Endothelial cell of umbilical vein (primary cell): ENCODE measurements at places on chromosomes 2 and 18. TPM values are rescaled to one million over a fixed set of nuclear protein-coding genes. Genes with fewer than 3 reads are reported as not detected.

Gene STPG4
- total RNA-seq = 0.21 and 0.53 TPM in 2 replicates

Gene NETO1
- not detected in 2 replicates for total RNA-seq

Gene SERPINB11
- not detected in 2 replicates for total RNA-seq

Gene KCNF1
- total RNA-seq = 0.28 and 0.42 TPM in 2 replicates

Gene CRYGD
- total RNA-seq = not detected in 2 replicates

Gene DPY30
- 77.5 and 83.4 TPM in 2 replicates for total RNA-seq

Gene TMEFF2
- total RNA-seq = 0.12 and 0.20 TPM in 2 replicates

Gene CD8B
- not detected in 2 replicates for total RNA-seq

Gene MEIS1
- 26.3 and 26.5 TPM in 2 replicates for total RNA-seq

Gene ALPG
- not detected in 2 replicates for total RNA-seq

Gene GALR1
- total RNA-seq = not detected in 2 replicates

Gene GCC2
- total RNA-seq = 33.7 and 38.7 TPM in 2 replicates

Gene DYNC2LI1
- 8.7 and 8.9 TPM in 2 replicates for total RNA-seq

Gene HOXD13
- not detected in 2 replicates for total RNA-seq

Gene WDFY1
- 66.0 and 68.7 TPM in 2 replicates for total RNA-seq

Gene ABCG5
- total RNA-seq = not detected in 2 replicates

Gene ALPI
- total RNA-seq = not detected in 2 replicates

Gene ERFE
- total RNA-seq = 0.46 and 1.2 TPM in 2 replicates

Gene ADRA2B
- not detected in 2 replicates for total RNA-seq

Gene SOX11
- not detected in 2 replicates for total RNA-seq

Gene CPO
- total RNA-seq = not detected in 2 replicates

Gene TFCP2L1
- total RNA-seq = not detected in 2 replicates

Gene CDCA7
- 27.7 and 29.7 TPM in 2 replicates for total RNA-seq

Gene IL1R1
- 2.9 and 5.5 TPM in 2 replicates for total RNA-seq

Gene FIGLA
- total RNA-seq = not detected in 2 replicates

Gene CARF
- 3.2 and 3.7 TPM in 2 replicates for total RNA-seq

Gene KYNU
- 0.25 TPM in 1 of 2 replicates, not detected in the other for total RNA-seq

Gene RNF125
- total RNA-seq = 0.92 and 1.3 TPM in 2 replicates

Gene C1GALT1C1L
- total RNA-seq = 0.40 and 0.74 TPM in 2 replicates

Gene PSMG2
- total RNA-seq = 71.0 and 72.3 TPM in 2 replicates

Gene TAF1B
- total RNA-seq = 20.1 and 29.4 TPM in 2 replicates

Gene NYAP2
- total RNA-seq = not detected in 2 replicates

Gene LIPG
- total RNA-seq = 80.6 and 96.2 TPM in 2 replicates
